ENCODE measurements at places on chromosomes 5 and 9.

DNA sequence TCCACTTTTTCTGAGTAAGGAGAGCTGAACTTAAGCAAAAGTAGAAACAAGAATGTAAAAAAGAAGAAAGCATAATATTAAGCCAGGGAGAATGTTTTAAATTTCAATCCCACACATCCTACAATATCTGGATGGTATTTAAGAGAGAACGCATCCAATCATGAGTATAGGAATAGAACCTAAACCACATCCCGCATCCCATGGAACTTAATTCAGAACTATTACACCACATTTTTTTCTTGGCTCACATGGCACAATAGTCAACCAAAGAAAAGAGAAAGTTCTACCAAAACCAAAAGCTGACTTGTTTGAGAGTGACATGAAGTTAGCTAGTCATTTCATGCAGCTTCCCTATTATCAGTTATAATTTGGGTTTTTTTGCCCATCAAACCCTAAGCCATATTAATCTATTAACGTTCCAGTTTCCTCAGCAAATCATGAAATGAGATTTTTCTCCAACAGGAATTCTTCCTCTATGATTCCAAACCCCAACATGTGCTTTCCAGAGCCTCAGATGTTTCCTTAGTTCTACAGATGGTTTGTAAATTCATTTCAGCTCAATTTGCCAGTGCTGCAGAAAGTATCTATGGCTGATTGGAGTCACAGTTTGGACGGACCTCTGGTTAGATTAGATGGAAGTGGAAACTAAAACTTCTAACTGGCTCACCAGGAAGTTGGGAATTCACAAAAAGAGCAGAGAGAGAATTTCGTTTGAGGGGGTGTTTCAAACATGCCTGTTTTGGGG, 22.5 kb downstream of the ADAMTSL1 start:
- no peak for DNase-seq

DNA sequence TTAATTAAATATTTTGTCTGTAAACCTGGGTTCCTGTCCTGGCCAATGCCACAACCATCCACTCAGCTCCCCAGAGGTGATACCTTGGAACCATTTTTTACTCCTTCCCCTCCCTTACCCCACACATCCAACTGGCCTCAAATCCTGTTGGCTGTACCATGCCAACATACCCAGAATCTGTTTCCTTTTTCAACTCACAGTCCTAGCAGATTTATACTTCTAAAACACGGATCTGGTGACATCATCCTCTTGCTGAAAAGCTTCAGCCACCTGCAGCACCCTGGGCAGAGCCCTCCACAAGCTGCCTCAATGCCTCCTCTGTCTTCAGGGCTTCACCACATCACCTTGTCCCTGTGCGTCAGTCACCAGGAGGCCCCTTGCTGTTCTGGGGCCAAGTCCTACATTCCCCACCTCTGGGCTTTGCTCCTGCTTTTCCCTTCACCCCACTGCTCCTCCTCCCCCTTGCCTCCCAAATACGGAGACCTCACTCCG, 14.9 kb downstream of the SEMA6A start:
- DNase-seq, result no peak

- DNase-seq, result peak; percentile 68
Measured at GRCh38 chr9:132268725-132269352, 85.9 kb downstream of the SETX start.

GRCh38 chr5:131272307-131272706, 8.5 kb downstream of the CDC42SE2 start:
- DNase-seq, result no peak

- DNase-seq, result no peak
Measured at GRCh38 chr9:133906932-133907910, 84.9 kb downstream of the VAV2 start.

- no peak for DNase-seq
Measured at GRCh38 chr5:25107853-25108252, 463.1 kb upstream of the CDH10 start.

GRCh38 chr9:136927343-136928271, 16.9 kb downstream of the FBXW5 start:
- no peak for DNase-seq

- no peak for DNase-seq
Measured at GRCh38 chr9:69237702-69238295, 63.7 kb downstream of the TJP2 start.

- DNase-seq, result peak; percentile 88
Measured at GRCh38 chr5:157384971-157385709, 74.9 kb upstream of the NIPAL4 start.

DNA sequence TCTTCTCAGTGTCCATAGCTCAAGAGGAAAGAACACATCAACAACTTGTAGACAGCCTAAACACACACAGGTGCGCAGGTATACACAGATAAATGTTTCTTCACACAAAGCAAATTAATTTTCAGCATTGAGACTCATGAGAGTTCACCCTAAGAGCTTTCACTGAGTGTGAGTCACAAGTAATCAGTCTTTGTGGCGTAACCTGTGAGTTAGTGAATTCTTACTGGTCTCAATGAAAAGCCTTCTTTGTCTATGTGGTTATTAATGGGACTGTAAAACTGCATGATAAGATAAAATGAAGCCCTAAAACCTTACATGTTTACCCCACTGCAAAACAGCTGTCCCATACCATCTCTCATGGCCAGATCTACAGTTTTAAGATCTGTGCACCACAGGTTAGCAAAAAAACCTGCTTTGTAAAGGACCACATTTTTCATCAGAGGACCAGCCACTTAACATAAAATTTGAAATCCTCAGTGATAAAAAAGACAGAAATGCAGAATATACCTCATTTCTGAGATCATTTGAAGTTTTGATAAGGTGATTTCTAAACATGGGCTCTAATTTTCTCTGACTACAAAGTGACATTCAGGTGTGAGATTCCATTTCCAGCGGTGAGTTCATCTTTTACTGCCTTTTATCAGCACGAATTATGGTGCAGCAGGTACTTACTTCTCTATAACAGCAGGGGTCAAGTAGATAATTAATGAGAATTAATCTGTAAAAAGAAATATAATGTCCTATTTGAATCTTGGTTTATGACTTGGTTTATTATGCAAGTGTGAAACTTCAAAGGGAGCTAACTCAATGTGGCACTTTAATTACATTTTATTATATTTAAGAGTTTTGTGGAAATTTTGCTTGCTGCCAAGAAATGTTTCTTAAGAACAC, 335.7 kb upstream of the PIK3R1 start:
- DNase-seq, result no peak

- no peak for DNase-seq
Measured at GRCh38 chr5:168057905-168058304, 233.5 kb upstream of the WWC1 start.

GRCh38 chr9:17081814-17082213, 53.0 kb upstream of the CNTLN start:
- DNase-seq, result no peak

DNA sequence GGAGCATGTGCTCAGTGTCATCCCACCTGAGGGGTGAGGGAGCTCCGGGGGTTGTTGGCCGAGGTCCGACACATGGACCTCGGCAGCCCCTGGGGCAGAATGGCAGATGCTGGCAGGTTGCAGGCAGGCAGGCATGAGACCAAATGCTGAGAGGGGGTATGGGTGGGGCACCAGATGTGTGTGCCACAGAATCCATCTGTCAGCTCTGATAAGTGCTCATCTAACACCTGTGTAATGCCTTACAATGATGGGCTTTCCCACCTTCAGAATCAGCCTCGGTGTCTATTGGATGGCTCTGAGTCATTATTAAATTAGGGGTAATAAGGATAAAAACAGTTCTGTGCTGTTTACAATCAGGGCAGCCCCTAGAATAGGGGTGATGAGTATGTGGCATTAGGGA, 73.1 kb upstream of the SAP30L start:
- DNase-seq, result no peak

GRCh38 chr5:115583474-115583873, 18.8 kb downstream of the TICAM2 start:
- DNase-seq, result peak; percentile 68

DNA sequence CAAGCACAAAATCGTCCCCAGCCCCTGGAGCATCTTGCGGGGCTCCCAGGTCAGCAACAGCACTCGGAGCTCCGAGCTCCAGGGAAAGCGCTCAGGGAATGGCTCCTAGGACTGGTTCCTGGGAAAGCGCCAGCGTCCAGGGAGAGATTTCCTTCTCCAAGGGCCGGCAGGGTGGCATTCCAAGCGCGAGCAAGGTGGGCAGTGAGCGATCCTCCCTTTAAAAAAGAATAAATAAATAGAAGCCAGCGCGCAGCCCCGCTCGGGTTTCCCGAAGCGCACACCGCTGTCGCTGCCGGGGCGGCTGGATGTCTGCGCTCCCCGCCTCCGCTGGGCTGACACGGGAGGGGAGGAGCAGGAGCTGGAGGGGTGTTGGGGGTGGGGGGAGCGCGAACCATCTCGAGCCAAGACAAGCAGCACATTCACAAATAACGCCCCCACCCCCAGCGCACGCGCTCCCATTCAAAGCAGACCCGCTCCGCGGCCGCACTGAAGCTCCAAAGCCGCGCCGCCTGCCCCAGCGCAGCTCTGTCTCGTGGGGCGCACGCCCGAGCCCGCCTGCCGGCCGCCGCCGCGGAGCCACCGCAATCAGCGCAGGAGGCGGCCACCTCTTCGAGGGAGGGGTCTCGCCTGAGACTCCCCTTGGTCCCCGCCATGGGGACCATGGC, 327.4 kb downstream of the SH3GL2 start:
- peak; percentile 86 for DNase-seq

- DNase-seq, result peak; percentile 53
Measured at GRCh38 chr9:72363908-72364678, 915 bp downstream of the ZFAND5 start.

- no peak for DNase-seq
Measured at GRCh38 chr5:154714266-154714986, 40.8 kb upstream of the LARP1 start.

GRCh38 chr5:103211576-103212561, 46.7 kb upstream of the MACIR start:
- DNase-seq, result no peak

DNA sequence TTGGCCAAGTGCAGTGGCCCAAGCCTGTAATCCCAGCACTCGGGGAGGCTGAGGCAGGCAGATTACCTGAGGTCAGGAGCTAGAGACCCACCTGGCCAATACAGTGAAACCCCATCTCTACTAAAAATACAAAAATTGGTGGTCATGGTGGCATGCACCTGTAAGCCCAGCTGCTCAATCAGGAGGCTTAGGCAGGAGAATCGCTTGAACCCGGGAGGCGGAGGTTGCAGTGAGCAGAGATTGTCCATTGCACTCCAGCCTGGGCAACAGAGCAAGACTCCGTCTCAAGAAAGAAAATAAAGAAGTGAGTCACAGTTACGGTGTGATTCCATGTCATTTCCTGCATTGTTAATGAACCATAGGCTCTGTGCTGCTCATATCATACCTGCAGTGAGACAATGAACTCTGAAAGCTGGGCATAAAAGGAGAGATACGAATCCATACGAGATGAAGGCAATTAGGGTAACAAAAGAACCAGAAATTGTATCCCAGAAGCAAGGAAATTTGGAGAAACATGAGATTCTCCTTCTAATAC, 44.6 kb downstream of the TIMD4 start:
- no peak for DNase-seq

DNA sequence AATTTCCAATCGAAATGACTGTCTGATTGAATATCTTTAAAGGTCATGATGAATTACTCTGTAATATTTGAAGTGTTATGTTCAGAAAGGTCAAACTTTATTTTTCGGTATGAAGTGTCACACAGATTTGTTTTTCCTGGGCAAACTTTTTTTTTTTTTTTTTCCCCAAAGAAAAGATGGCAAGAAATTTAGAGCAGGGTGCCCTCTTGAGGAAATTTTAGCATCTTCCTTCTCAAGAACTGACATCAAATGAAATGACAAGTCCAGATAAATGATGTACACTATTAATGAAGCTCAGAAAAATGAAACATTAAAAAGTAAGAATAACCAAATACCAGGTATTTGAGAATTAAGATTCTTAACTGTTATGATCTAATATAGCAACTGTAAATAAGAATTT, 123.6 kb downstream of the INVS start:
- DNase-seq, result peak; percentile 46

DNA sequence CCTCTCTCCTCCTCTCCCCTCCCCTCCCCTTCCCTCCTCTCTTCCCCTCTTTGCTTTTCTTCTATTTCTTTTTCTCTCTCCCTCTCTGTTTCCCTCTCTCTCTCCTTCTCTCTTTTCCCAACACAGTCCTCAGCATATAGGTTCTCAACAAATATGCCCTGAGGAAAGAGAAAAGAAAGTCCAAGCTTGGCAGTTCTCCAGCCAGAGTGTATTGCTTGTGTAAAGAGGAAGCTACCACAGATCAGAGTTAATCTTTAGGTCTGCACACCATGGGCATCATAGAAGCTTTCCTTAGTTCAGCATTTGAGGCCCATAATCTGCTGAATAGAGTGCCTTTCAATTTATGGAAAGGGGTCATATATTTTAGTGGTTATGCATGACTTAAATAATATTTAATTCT, 382.8 kb upstream of the WWC1 start:
- DNase-seq, result peak; percentile 20

GRCh38 chr9:116901260-116901659, 214.2 kb downstream of the TRIM32 start:
- no peak for DNase-seq

DNA sequence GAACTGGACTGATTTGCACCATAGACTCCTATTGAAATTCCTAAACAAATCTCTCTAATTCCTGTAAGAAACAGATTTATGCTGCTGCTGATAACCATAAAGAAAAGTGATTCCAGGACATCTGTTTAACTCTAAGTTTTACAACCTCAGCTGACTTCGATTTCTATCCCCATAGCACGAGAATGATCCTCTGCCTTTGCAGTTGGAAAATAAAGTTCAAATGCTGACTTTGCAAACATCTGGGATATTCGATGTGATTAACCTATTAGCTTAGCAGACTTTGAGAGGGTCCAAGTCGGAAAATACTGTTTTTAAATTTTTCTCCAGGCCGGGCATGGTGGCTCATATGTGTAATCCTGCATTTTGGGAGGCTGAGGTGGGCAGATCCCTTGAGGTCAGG, 247.3 kb downstream of the PSAT1 start:
- no peak for DNase-seq

- DNase-seq, result no peak
Measured at GRCh38 chr9:112404508-112404932, 24.6 kb downstream of the HSDL2 start.

All from muscle of back (tissue), 13 donors.